Activated CD8-positive, alpha-beta memory T cell treated with anti-CD3 and anti-CD28 coated beads for 24 hours (primary cell): ENCODE measurements at places on chromosomes 3 and 15.

DNA sequence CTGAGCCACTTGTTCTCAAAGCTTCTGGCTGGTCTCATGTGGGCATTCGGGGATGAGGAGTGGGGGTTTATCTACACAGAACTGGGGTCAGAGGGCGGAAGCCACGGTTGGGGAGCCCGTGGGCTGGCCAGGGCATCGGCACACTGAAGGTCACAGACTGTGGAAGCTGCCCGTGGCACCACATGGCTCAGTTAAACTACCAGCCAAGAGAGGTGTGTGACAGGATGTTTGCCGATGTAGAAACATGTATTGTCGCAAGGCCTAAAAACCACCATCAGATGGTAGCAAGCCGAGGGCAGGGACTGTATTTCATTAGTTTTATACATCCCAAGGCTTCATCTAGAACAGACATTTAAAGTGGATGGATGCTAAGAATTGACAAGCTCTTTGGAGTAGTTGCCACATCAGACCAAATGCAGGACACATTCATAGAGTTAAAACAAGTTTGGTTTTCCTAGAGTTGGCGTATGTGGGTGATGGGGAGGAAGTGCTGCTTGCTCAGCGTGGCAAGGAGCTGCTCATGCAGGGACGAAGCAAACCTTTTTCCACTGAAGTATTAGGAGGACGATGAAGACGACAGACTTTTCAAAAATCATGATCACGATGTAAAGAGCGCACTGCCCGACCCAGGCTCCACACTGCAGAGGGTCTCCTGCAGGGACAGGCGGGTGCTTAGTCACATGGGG, 9.6 kb upstream of the MUSTN1 start:
- DNase-seq, result no peak

DNA sequence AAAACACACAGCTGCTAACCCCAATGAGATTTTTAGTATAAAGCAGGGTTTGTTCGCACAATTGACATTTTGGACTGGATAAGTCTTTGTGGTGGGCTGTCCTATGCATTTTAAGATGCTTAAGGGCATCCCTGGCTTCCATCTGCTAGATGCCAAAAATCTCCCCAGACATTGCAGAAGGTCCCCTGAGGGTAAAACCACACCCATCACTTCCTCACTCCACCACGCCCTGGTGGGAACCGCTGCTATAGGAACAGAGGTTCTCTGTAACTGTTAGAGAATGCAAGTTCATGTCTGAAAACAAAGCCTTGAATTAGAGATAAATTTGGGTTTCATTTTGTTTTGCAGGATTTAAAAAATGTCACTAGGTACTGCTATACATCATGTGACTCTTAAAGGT, 67.7 kb downstream of the ARHGEF26 start:
- DNase-seq, result no peak

DNA sequence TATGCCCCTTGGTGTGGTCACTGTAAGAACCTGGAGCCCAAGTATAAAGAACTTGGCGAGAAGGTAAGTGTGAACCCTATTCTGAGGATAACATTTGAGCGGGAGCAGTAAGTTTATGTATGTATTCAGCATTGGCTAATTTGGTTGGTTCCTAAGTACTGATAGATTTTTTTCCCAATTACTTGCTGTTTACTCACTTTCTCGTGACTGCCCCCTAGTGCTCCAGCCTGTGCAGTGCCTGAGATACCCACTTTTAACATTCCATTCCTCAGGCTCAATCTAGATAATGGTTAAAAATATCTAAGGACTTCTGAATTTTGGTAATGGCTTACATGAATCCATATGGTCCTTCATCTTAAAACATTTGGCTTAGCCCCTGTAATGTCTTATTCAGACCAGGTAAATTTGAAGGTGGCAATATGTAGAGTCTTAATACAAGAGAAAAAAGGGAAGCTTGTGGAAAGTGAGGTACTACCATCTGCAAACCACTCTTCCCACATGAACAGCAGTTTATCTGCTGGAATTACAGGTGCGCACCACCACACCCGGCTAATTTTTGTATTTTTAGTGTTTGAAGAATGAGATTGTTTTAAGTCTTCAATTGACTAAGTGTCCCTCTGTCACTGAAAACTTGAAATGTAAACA, 7.1 kb downstream of the ELL3 start:
- DNase-seq, result peak; percentile 73

- DNase-seq, result no peak
These were observed 179.4 kb downstream of the GBE1 start for GRCh38 chr3:81581966-81582599.

DNA sequence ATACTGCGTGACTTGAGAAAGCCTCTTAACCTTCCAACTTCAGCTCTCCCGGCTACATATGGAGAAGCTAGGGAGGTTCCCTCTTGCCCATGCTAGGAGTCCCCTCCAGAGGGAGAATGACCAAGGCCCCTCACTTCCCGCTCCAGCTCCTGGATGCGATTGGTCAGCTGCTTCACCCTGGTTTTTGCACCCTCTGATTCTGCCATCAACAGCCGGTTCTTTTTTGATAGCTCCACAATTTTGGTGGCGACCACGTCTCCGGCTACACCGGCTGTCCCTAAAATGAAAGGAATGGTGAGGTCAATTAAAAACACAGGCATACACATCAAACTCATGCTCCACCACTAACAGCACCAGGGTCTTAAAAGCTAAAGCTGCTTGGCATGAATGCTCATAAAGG, 20.6 kb downstream of the CCDC13 start:
- no peak for DNase-seq

DNA sequence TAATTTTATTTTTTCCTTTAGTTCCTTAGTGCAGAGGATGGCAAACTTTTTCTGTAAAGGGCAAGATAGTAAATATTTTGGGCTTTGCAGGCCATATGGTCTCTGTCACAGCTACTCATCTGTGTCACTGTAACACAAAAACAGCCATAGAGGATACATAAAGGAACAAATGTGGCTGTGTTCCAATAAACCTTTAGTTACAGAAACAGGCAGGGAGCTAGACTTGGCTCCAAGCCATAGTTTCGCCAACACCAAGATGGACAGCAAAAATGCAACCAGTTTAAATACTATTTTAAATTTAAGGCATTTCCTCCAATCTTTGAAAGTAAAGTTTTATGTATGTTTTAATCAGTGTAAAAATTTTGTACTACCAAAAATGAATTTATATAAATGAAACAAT, 753.4 kb downstream of the FHIT start:
- no peak for DNase-seq

- peak; percentile 47 for DNase-seq
These were observed 4.3 kb upstream of the RHCG start for GRCh38 chr15:89500397-89501270.

- DNase-seq, result no peak
These were observed 14.6 kb downstream of the PLSCR2 start for GRCh38 chr3:146454796-146455195.

- peak; percentile 84 for DNase-seq
These were observed 547 bp downstream of the NUP210 start for GRCh38 chr3:13419505-13420044.

DNA sequence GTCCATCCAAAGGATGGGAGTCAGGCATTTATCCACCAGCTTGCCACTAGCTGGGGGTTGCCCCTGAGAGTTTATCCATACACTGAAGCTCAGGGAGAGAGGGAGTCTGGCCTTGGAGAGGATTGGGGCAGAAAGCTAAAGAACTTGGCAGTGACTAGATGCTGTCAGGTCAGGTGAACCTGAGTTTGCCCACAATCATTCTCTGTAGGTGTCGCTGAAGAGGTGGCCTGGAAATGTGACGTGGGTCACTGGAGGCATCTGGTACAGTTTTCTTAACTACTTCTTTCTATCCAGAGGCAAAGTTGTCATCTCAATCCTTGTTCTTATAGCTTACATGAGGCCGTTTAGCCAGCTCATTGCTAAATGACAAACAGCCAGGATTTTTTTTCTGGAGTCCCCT, 298.0 kb upstream of the CTNNB1 start:
- DNase-seq, result no peak

DNA sequence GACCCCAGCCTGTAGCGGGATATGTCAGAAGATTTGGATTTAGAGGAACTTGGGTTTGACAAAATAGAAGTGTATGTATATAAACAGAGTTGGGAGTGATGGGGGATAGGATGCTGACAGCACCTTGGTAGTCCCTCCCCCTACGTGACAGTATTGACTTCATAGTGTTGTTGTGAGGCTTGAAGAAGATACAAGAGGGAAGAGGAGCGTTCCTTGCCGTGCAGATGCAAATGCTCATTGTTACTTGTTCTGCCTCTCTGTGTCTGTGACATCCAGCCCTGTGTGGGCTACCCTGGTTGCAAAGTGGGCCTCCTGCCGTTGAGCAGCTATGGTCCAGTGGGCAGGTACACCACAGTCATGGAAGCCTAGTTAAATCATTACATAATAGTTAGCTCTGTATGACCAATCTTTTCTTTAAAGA, 45.0 kb downstream of the SMAD3 start:
- no peak for DNase-seq

GRCh38 chr3:37499061-37499785, 324.8 kb upstream of the LRRFIP2 start:
- DNase-seq, result no peak

DNA sequence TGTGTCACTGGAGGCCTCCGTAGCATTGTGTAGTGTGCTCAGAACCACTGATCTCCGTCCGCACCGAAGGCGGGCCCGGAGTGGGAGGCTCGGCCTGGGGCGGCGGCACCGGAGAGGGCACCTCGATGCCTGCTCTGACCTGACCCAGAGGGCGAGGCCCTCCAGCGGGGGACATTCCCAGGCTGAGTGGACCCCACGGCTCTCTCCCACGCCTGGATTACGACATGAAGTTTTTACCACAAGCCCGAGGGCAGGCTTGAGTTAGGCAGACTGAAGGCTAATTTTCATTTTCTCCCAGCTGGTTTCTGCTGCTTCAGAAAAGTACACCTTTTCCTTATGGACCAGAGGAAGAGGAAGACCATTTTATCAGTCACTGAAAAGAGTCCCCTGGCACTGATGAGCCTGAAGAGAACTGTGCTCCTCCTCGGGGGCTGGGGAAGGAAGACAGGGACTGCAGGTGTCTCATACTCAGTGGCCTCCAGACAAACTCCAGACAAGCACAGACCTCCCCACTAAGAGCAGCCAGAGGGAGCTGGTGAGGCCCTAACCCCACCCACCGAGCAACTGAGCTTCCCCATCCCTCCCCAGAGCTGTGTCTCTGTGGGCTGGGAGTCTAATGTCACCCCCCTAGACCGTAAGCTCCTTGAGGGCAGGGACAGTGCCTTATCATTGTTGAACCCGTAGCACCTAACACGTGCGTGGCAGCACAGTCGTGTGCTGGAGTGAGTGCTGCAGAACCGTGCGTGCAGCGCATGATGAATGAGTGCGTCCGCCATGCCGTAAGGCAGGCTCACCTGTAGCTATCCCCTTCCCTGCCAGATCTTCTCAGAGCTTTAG, 74.5 kb upstream of the BLM start:
- no peak for DNase-seq

DNA sequence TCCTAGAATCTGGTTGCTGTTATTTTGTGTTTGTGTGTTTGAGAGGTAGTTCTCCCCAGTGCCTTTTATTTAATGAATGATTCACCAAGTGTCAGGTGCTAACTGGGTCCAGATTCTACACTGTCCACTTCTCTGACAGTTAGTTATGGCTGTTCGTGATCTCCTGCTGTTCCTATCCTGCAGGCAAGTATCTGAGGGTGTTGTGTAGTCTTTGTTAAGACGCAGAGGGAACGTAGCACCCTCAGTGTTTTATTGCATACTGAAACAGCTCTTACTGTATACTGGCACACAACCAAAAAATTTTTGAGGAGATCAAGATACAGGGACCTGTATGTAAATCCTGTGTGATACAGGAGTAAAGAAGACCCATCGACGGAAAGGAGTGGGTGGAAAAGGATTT, 1271.3 kb downstream of the ROBO1 start:
- no peak for DNase-seq

- no peak for DNase-seq
These were observed 146.6 kb downstream of the SERPINI1 start for GRCh38 chr3:167882057-167882667.

GRCh38 chr3:13072239-13072599, 1.0 kb downstream of the IQSEC1 start:
- no peak for DNase-seq

DNA sequence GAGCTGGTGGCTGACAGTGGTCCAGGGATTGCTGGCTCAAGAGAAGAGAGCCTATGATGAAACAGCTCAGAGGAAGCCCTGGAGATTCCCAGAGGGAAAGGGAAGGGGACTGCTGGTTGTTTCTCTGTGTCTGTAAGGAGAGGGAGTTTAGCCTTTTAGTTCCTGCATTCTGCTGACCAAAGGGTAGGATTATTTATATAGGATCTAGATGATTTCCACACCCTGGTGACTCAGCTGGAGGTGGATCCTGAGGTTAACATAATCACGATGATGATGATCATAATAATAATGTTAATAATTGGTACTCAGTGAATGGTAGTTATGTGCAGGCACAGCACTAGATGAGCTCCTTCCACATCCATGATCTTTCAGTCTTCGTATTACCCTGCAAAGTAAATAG, 144.9 kb downstream of the EPHB1 start:
- DNase-seq, result no peak

DNA sequence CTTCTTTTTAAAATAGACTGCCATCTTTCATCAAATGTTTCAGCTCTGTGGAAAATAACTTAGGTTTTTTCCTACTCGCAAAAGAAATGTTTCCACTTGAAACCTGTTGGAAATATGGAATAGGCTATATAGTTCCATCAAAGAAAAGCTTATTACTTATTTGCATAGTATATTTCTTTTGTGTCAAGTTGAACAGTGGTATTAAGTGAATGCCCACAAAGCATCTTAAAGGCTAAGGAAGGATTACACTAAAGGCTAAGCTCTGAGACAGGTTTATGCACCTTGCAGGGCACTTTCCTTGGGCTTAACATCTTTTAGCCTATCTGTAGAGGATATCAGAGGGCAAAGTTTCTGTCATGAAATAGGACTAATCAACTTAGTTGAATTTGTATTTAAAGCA, at the start of gene SAMD7:
TSS of gene SAMD7 (plus strand) at position 301 of the 400 bp plus-strand sequence. CDS start 7,927 bp downstream, outside the sequence.
- DNase-seq, result no peak

GRCh38 chr15:73965094-73965757, 26.9 kb downstream of the STOML1 start:
- peak; percentile 75 for DNase-seq

DNA sequence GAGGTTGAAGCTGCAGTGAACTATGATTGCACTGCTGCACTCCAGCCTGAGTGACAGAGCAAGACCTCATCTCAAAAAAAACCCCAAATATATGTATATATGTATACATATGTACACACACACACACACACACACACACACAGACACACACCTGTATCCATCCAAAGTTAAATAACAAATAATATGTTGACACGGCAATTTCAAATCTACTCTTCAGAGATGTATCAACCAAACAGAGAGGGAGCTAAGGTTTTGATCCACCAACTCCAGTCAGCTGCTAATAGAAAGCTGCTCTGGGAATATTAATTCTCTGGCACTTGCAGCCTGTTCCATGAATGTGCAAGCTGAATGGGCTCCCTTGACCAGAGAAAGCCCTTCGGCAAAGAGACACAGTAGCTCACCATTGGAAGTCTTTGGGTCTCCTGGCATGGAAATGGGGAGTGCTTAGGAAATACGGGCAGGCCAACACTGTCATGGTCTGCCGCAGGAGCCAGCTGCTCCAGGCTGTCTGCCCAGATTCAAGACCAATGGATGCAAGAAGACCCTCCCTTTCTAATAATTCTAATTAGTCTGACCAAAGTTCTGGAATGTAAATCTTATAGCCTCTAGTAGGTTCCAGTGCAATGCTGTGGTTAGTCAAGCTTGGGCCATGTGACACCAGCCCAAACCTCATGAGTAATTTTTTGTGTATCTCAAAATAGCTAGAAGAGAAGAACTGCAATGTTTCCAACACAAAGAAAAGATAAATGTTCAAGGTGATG, 299.8 kb downstream of the KBTBD8 start:
- DNase-seq, result no peak
